ENCODE measurements at places on chromosomes 3 and 15.

- no peak for DNase-seq
These were observed 74.0 kb upstream of the TTBK2 start for GRCh38 chr15:42994546-42994945.

DNA sequence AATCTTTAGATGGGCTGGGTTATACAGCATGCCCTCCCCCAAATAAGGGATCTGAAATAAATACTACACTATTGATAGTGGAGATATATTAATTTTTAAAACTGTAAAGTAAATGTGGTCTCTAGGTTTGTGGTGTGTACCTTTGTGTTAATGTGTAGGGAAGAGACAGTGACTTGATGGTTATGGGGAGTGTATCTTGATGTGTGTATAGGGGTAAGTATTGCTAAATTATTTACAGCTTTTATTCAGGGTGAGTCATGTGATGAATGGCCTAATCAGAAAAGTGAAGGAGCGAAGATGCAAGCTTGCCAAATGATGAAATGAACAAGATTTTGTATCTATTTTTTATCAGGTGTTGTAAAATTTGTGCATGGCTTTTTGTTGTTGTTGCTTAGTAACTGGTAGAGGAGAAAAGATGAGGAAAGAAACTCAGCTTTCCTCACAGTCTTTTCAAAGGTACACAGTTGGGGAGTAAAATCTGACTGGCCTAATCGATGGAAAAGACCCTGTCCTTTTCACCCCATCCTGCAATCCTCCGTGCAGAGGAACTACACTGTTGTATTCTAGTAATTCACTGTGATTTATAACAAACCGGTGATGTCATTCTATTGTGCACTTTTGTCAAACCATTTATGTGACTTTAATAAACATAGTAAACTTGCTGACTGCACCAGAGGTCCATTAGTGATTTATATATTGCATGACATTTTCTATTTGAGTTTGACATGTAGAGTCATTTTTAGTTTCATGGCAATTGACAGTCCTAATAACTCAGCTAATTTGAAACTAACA is 17.7 kb downstream of the FEM1B start:
- no peak for DNase-seq

DNA sequence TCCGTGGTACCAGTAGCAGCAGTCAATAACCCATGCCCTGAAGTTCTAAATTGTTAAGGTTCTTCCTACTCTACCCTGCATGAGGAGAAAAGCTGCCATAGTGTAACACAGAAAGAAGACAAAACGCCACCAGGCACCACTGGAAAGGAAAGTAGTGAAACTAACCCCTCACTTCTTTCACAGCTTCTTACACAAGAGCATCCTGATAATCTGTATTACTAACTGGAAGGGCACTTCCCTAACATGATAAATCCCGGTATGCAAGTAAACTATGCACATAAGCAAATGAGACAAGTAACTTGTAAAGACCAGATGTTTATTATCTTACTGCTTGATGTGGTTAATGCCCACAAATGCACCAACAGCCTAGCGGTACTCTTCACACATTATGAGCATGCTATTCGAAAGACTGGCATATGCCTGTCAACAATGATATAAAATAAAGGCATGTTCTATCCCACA is 141.3 kb downstream of the ADAM10 start:
- DNase-seq: no peak

DNA sequence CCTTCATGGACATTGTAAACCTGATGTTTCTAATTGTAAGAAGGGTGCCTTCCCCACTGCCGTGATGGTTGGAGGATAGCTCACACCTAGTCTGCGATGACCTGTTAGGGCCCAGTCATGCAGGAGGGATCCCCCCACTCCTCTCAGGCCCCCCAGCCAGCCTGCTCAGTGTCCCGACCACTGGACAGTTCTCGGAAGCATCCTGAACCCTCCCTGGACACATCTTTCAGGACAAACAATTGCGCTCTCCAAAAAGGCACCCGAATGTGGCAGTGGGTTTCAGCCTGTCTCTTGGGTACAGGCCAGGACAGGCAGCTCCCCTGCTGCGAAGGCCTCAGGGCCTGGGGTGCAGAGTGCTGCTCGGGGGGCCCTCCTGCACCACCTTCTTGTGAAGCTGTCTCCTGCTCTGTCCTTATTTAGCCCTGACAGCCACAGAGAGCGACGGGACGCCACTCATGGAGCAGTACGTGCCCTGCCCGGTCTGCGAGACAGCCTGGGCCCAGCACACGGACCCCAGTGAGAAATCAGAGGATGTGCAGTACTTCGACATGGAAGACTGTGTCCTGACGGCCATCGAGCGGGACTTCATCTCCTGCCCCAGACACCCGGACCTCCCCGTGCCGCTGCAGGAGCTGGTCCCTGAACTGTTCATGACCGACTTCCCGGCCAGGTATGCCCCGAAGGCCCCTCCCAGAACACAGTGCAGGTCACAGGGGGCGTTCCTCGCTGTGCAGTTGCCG is 132.3 kb downstream of the LRRK1 start:
- no peak for DNase-seq

DNA sequence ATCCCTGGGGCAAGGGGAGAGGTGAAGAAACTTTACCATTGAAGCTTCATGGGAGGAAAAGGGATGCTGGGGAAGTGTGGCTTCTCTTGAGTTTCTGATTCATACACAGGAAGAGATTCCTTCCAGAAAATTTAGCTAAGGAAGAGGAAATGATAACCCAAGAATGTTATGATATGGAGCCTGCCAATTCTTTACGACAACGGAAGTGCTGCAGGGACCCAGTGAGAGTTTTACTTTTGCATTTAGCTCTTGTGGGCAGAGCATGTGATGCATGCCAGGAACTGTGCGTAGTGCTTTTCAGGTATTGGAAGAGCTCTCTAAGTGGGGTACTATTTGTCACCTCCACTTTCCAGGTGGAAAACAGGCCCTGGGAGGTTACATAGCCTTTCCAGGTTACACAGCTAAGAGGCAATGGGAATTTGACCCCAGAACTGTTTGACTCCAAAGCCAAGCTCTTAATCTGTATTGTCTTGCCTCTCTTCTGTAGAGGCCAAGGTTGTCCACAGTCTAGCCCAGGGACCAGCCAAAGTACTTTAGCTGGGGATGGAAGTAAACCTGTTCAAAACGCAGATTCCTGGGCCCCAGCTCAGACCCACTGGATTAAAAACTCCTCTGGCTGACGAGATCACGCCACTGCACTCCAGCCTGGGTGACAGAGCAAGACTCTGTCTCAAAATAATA is 23.0 kb downstream of the CMTM7 start:
- no peak for DNase-seq

DNA sequence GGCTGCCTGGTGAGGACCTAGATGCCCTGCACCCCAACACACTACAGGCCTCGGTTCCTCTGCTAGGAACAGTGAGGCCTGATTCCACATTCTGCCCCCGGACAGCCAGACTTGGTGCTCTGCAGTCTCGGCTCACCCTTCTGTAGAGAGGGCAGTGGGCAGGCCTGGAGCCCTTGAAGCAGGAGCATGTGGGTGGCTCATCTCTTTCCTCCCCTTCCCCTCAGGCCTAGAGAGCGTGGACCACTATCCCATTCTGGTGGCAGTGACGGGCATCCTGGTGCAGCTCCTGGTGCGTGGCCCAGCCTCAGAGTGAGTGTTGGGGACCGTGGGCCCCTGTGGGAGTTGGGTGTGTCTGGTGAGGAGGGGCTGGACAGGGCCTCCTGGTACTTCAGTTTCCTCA is 3.3 kb downstream of the AMIGO3 start:
- no peak for DNase-seq

DNA sequence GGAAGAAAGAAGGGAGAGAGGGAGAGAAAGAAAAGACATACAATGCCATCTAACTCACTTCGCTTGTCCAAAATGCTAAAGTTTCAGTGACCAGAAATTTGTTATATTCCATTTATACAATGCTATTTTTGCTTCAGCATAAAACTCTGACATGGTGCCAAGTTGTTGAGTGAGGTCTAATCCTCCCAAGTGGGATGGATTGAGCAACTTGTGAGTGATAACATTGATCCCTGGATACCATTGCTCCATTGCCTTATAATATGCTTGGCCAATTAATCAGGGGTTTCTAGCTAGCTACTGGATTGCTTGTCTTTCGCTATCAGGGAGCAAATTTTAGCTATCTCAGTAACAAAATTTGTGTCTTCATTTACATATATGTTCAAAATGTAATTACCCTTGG is 615.6 kb upstream of the DPPA4 start:
- DNase-seq: no peak

GRCh38 chr3:121496786-121497185 is 49.0 kb downstream of the POLQ start:
- no peak for DNase-seq

DNA sequence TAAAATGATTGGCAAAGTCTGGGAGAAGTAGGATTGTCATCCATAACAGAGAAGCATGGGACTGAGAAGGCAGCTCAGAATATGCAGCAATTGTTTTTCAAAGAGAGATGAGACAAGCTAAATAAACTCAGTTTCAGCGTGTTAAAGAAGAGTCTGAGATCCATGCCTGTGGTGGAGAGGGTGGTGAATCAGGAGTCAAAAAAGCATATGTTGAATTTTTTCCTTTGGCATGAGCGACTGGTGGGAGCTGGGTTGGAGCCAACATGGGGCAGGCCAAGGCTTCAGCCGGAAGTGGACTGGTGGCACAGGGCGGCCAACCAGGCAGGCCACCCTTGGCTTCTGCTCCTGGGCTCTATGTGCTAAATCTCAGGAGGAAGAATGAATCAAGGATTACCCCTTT is 102.0 kb downstream of the SST start:
- DNase-seq: no peak
